ENCODE measurements at places on chromosomes 7 and 10. TPM values are rescaled to one million over a fixed set of nuclear protein-coding genes. Genes with fewer than 3 reads are reported as not detected.

Gene SPDYE6
- total RNA-seq: not detected

Gene PPP1R17
- not detected for total RNA-seq

Gene GPRIN2
- total RNA-seq: not detected

Gene SYT15
- 0.43 TPM for total RNA-seq

Gene TUBB8
- total RNA-seq: not detected

Gene DNAJC12
- 13.2 TPM for total RNA-seq

Gene EMX2
- total RNA-seq: not detected

Gene SH3PXD2A
- total RNA-seq: 8.5 TPM

Gene PLCE1
- not detected for total RNA-seq

DNA sequence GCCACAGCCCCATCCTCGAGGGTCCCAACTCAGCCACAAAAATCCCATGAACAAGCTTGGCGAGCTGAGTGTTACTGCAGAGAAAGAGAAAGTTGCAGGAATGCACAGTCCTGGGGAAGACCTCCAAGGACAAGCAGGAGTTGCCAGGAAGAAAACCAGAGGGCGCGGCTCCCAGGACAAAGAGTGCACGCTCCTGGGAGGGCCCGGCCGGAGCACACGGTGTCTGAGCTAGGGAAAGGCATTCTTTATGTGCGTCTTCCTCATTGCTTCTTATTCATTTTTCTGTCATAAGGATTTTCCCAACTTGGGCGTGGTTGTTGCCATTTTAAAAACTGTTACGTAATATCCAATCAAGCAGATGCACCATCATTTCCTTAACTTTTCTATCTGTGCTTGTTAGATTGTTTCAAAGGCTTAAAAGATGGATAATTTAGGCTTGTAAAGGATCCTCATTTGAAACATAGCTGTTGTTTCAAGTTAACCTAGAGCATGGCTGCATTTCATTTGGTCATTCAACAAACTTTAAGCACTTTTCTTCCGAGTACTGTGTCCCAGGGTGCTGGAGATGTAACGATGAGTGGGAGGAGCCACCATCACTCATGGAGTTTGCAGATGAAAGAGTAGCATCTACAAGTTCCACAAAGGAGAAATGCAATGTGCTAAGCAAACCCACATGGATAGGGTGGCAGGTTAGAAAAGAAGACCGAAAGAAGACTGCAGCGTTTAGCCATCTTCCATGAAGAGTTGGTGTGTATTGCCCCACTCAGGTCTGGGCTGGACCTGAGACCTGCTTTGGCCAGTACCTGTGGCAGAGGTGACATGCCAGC, 5.6 kb upstream of the CNPY1 start:
- no peak overlapping the region for H3K4me3 ChIP-seq
- DNase-seq: no peak
- H3K27me3 ChIP-seq: peaks cover 1% of the 10 kb centered on the region

DNA sequence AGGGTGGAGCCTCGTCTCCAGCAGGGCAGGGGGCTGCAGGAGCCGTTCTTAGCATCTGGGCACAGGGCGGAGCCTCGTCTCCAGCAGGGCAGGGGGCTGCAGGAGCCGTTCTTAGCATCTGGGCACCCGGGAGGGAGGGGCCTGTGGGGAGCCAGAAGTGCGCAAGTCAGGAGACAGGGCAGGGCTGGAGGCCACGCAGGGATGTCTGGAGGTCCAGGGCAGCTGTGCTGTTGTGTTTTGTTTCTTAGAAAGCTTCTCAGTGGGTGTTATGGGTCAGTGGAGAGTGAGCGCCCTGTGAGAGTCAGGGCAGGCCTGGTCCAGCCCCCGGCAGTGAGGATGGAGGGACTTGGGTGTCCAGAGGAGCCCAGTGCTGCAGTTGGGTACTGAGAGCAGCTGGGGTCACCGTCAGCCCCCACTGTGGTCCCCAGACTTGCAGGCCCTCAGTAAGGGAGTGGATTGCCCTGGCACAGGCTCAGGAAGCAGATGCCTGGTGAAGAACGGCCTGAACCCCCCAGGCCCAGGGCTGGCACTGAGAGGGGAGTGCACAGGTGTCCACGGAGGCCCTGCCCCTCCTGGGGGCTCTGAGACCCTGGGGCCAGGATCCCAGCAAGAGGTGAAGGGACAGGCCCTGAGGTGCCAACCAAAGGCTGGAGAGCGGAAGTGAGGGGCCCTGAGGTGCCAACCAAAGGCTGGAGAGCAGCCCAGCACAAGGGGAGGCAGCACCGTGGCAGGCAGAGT, 29.8 kb downstream of the FAM20C start:
- H3K27me3 ChIP-seq: no peaks in the 10 kb centered on the region
- DNase-seq: no peak
- H3K36me3 ChIP-seq: no peaks in the 10 kb centered on the region
- no peaks in the 10 kb centered on the region for H3K4me1 ChIP-seq
- no peak overlapping the region for H3K4me3 ChIP-seq
- H3K27ac ChIP-seq: no peak overlapping the region

- H3K27me3 ChIP-seq: no peaks in the 10 kb centered on the region
- no peak overlapping the region for H3K27ac ChIP-seq
- DNase-seq: no peak
- H3K4me1 ChIP-seq: no peaks in the 10 kb centered on the region
- H3K4me3 ChIP-seq: no peak overlapping the region
Measured at GRCh38 chr7:52825611-52826010, 209.8 kb upstream of the POM121L12 start.

DNA sequence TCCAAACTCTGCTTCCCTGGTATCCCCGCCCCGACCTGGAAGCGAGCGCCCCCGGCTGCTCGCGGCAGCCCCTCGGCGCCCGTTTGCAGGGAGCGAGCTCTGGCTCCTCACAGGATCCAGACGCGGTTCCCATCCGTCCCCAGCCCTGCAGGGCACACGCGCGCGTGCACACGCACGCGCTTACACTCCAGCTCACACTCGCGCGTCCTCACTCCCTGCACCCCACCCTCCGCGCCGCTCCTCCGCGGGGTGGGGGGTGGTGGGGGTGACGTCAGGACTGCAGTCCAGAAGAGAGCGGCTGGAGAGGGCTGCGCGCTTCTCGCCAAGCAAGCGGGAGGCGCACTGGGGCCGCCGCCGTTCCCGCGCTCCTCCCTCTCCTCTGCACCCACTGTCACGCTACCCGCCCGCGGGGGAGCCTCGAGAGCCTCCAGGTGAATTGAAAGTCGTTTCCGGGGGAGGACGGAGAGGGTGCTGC, 255.6 kb downstream of the OTUD1 start:
- H3K27me3 ChIP-seq: peaks cover 60% of the 10 kb centered on the region

DNA sequence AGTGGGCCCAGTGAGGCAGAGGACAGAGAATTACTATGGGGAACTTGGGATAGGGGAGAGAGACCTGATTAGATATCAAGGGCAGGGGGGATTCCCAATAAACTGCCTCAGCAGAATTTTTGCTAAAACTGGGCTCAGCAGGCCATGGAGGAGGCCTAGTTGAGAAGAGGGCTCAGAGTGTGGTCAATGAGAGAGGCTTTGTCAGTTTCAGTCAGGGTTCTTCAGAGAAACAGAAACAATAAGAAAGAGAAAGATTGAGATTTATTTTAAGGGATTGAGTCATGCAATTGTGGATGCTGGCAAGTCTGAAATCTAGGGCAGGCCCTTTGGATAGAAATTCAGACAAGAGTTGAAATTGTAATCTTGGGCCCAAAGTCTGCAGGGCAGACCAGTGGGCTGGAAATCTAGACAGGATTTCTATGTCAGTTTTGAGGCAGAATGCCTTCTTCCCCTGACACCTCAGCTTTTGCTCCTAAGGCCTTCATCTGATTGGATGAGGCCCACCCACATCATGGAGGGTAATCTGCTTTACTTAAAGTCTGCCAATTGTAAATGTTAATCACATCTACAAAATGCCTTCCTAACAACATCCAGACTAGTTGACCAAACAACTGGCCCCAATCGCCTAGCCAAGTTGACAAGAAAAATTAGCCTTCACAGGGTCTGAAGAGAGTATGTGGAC, 33.5 kb upstream of the CCSER2 start:
- no peaks in the 10 kb centered on the region for H3K36me3 ChIP-seq
- H3K27me3 ChIP-seq: peaks cover 3% of the 10 kb centered on the region
- no peak overlapping the region for H3K4me3 ChIP-seq
- H3K4me1 ChIP-seq: peaks cover 21% of the 10 kb centered on the region
- peak; percentile 27 for DNase-seq

- H3K27me3 ChIP-seq: no peaks in the 10 kb centered on the region
- no peak for DNase-seq
- no peaks in the 10 kb centered on the region for H3K4me1 ChIP-seq
- no peaks in the 10 kb centered on the region for H3K36me3 ChIP-seq
Measured at GRCh38 chr10:52769966-52770365, 2.6 kb downstream of the MBL2 start.

DNA sequence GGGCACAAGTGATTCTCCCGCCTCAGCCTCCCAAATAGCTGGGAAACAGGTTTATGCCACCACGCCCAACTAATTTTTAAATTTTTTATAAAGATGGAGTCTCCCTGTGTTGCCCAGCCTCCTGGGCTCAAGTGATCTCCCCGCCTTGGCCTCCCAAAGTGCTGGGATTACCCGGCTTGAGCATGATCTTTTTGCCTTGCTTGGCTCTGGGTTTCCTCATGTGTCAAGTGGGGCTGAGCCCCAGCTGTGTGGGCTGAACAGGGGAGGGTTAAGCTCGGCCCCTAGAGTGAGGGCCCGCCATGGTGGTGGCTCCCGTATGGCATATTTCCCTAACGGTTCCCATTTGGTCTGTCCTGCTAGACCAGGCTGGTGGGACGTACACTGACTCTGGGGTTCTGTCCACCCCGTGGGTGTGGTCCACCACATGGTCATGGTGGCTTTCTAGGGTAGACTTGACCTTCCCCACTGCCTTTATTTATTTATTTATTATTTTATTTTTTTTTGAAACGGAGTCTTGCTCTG, 66.3 kb downstream of the LHPP start:
- peaks cover 3% of the 10 kb centered on the region for H3K4me1 ChIP-seq
- H3K4me3 ChIP-seq: no peak overlapping the region
- H3K36me3 ChIP-seq: no peaks in the 10 kb centered on the region
- no peak overlapping the region for H3K27ac ChIP-seq
- H3K27me3 ChIP-seq: no peaks in the 10 kb centered on the region

DNA sequence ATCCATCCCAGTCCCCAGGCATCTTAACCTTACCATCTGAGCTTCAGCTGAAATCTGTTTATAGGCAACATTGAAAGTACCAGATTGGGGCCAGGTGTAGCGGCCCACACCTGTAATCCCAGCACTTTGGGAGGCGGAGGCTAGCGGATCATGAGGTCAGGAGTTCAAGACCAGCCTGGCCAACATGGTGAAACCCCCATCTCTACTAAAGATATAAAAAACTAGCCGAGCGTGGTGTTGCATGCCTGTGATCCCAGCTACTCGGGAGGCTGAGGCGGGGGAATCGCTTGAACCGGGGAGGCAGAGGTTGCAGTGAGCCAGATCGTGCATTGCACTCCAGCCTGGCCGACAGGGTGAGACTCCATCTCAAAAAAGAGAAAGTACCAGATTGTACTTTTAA, 39.0 kb downstream of the CRCP start:
- no peak overlapping the region for H3K4me3 ChIP-seq
- no peaks in the 10 kb centered on the region for H3K27me3 ChIP-seq
- DNase-seq: no peak

DNA sequence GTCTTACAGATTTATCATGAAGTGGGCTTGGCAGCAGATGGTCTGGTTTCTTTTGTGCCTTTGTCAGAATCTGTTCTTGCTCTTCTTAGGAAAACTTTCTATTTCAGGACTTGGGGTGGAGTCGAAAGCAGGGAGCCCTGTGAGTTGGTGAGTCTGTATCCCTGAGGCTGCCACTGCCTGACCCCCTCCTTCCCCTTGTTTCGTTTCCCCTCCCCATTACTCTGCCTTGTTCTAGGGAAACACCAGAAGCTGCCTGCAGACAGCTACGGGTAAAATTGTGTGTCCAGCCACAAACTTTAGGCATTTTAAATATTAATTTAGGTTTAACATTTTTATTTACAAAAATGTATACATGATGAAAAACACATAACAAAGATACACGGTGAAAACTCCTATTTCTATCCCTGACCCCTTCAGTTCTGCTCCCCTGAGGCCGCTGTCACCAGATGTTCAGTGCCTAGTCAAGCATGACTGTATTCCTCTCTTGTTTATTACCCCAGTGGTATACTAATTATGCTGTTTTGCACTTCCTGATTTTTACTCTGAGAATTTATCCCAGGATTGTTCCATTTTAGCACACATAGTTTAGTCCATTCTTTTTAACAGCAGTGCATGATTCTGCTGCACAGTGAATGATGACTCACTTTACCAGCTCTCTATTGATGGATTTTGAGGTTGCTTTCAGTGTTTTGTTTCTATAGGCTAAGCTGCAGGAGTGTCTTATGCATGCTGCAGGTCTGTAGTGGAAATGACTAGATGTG, 9.1 kb downstream of the TSPAN14 start:
- H3K4me1 ChIP-seq: peaks cover 96% of the 10 kb centered on the region
- peak overlapping the region; percentile 86 for H3K27ac ChIP-seq
- peaks cover 2% of the 10 kb centered on the region for H3K36me3 ChIP-seq
- H3K27me3 ChIP-seq: no peaks in the 10 kb centered on the region
- DNase-seq: peak; percentile 47

- peaks cover 2% of the 10 kb centered on the region for H3K36me3 ChIP-seq
- H3K27ac ChIP-seq: no peak overlapping the region
- H3K4me1 ChIP-seq: no peaks in the 10 kb centered on the region
- DNase-seq: no peak
- no peaks in the 10 kb centered on the region for H3K27me3 ChIP-seq
Measured at GRCh38 chr7:98177553-98177952, 33.7 kb upstream of the BHLHA15 start.

GRCh38 chr7:46932306-46932675, 649.6 kb downstream of the TNS3 start:
- H3K4me3 ChIP-seq: no peak overlapping the region
- DNase-seq: no peak
- H3K4me1 ChIP-seq: no peaks in the 10 kb centered on the region
- H3K27ac ChIP-seq: no peak overlapping the region
